Lung (tissue), 17 donors: ENCODE measurements at places on chromosomes 1 and 21. TPM values are rescaled to one million over a fixed set of nuclear protein-coding genes. Genes with fewer than 3 reads are reported as not detected.

ZZZ3 gene
- polyA plus RNA-seq: 9.9 TPM

UBXN10 gene
- polyA plus RNA-seq: 5.3 TPM

CCDC185 gene
- not detected for polyA plus RNA-seq

EFHD2 gene
- polyA plus RNA-seq: 175 TPM

MAP3K21 gene
- polyA plus RNA-seq: 3.7 TPM

CLCNKB gene
- 0.06 TPM for polyA plus RNA-seq

LCE3D gene
- polyA plus RNA-seq: not detected
